Subcutaneous adipose tissue (tissue), 4 donors: ENCODE measurements at places on chromosomes 1 and 21. TPM values are rescaled to one million over a fixed set of nuclear protein-coding genes. Genes with fewer than 3 reads are reported as not detected.

The NID1 gene
- 265 TPM for total RNA-seq

The DISP3 gene
- total RNA-seq: not detected

The KLHDC9 gene
- total RNA-seq: not detected

The TCHH gene
- 3.4 TPM for total RNA-seq

The IFNLR1 gene
- 6.1 TPM for total RNA-seq

The EPHA2 gene
- total RNA-seq: 3.6 TPM

The OR14A16 gene
- not detected for total RNA-seq

The ACKR1 gene
- 147 TPM for total RNA-seq

The PLEKHG5 gene
- total RNA-seq: 2.6 TPM

The KIAA1614 gene
- total RNA-seq: 10.3 TPM

The AGTRAP gene
- 52.0 TPM for total RNA-seq

The MARK1 gene
- total RNA-seq: 17.5 TPM

The HSD11B1 gene
- total RNA-seq: 22.7 TPM
